NT2/D1 (cell line): ENCODE measurements at places on chromosomes 6 and 20.

DNA sequence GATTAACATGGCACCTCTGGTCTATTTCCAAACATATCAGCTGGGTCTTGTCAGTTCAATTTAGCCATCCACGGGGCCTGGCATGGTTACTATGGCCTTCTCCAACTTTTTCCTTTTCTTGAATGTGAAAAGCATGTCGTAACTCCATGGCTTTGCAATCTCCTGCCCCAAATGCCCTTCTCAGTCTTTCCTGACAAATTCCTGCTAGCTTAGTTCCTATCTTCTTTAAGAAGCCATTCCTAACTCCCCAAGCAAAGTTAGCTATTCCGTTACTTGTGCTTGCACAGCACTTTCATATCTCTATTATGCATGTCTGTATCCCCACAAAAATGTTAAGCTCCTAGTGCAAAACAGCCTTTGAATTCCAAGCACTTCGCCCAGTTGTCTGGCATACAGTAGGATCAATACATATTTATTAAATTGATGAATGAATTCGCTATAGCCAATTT lies 105.6 kb downstream of the AIG1 start:
- no peak for DNase-seq

DNA sequence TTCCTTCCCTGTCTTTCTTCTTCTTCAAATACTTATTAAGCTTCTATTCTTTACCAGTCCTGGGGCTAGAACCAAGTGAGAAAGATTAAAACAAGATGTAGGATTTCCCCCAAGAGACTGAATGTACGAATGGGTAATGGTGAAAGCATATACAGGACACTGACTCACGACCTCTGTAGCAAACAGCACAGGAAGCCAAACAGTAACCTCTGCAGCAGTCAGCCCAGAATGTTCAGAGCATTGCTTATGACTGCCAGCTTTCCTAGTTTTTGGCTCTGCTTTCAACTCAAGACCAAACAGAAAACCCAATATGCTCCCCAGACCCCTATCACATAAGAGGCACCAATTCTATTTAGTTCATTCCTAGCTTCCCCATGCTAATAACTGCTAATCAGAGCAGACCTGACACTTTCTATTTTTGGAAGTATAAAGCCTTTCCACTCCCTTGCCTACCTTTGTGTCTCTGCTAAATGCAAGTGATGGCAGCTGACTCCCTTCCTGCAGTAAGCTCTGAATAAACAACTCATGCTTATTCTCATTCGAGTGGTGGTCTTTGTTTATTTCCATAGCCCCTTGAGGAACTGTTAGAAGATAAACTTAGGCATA lies 690.6 kb downstream of the EPM2A start:
- DNase-seq = no peak

DNA sequence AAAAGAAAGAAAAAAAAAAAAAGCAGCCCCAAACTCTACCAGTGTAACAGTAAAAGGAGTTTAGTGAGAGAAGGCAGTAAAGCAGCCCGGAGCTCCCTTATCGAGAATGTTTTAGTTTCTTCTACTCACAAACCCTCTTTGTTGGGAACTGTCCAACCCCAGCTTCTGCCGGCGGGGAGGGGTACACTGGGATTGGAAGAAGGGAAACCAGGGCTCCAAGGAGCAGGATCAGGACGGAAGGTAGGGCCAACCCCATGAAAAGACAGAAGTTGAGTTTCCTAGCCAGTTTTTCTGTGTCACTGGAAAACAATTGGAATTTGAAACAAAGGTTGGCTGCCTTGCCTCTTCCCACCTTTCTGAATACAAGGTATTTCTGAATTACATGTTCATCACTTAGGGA lies 66.0 kb downstream of the KIZ start:
- no peak for DNase-seq

DNA sequence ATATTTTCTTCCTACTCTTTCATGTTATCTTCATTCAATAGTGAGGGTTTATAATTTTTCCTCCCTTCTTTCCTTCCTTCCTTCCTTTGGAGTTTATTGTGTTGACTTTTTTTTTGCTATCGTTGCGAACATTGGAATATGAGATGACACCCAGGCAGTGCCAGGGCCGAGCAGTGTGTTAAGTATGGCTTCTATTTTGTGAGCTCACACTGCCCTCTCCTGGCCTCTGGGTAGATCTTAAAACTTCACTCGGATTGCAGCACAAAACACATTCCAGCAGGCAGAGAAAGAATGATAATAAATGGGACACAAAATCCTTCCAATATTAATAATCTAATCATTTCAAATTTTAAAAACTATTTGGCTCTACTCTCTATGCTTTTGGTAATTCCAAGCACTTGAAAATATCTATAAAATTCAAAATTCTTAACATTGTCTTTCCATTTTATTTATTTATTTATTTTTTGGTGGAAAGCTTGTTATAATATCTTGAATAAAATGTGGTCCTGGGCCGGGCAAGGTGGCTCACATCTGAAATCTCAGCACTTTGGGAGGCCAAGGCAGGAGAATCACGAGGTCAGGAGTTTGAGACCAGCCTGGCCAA lies 147.4 kb upstream of the OLIG3 start:
- peak; percentile 60 for DNase-seq

DNA sequence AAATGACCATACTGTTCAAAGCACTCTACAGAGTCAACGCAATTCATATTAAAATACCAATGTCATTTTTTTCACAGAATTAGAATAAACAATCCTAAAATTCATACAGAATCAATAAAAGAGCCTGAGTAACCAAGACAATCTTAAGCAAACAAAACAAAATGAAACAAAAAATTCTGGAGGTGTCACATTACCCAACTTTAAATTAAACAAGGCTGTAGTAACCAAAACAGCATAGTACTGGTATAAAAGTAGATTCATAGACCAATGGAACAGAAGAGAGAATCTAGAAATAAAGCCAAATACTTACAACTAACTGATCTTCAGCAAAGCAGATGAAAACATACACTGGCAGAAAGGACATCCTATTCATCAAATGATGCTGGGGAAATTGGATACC lies 346.9 kb upstream of the JAG1 start:
- DNase-seq = no peak

- DNase-seq = no peak
Measured at GRCh38 chr6:109450801-109451200, 4.8 kb downstream of the MICAL1 start.

- DNase-seq = no peak
Measured at GRCh38 chr20:17443131-17443858, 87.9 kb downstream of the BFSP1 start.

GRCh38 chr6:156107624-156108101 lies 652.0 kb upstream of the NOX3 start:
- DNase-seq = no peak

DNA sequence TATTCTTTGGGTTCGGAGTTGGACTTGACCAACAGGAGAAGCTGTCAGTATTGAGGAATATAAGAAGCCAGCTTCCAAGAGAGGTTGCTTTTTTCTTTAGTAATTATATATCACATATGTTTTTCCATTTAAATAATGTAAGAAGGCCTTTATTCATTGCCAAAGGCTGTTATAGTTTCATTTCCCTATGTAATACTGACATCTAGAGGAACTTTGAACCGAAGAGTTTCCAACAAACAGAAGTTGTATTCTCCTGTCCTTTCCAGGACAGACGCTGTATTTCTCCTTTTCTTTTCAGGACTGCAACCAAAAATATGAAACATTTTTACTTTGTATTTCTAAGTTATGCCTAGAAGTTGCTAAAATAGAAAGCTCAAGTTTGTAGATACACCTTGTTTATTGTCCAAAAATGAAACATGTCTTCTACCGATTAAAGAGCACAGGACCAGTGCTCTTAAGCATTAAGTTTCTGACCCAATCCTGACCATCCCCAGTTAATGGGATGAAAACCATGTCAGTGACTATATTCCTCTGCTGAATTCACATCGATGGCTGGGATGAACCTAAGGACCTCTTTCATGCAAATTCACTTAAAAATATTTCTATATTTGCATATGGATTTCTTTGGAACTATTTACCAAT lies 55.1 kb downstream of the MYLK4 start:
- no peak for DNase-seq

- no peak for DNase-seq
Measured at GRCh38 chr20:34525709-34526416, 9.6 kb downstream of the DYNLRB1 start.

GRCh38 chr6:166382933-166383801 lies at the start of gene MPC1:
MPC1 (minus strand) TSS chr6:166382940; CDS start chr6:166382876, 64 bp downstream.
- DNase-seq = peak; percentile 88

DNA sequence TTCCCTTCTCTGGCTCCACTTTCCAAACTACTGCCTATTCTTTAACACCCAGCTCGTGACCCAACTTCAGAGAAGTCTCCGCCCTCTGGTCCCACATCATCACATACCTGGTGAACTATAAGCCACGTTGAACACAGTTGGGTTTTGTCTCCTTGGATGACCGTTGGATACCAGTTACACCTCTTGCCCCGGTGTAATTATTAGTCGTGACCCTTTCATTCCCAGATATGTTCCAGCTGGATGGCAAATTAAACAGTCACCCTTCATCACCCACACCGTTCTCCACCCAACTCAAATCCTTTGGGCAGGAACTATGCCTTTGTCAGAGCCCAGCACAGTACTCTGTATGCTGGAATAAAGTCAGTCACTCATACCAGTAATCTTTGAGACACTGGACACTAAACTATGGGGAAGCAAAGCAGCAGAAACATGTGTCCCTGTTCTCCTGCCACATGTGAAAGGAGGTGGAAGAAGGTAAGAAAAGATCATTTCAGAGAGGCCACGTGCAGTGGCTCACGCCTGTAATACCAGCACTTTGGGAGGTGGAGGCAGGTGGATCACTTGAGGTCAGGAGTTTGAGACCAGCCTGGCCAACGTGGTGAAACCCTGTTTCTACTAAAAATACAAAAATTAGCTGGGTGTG lies 22.5 kb downstream of the PLAGL2 start:
- no peak for DNase-seq

- DNase-seq = no peak
Measured at GRCh38 chr20:37868851-37869333, 34.0 kb upstream of the VSTM2L start.

GRCh38 chr6:36122495-36123269 lies 7.6 kb upstream of the MAPK13 start:
- DNase-seq = no peak

GRCh38 chr6:100905067-100905466 lies 23.9 kb upstream of the ASCC3 start:
- no peak for DNase-seq

GRCh38 chr20:57281900-57282299 lies 15.5 kb upstream of the BMP7 start:
- DNase-seq = no peak

DNA sequence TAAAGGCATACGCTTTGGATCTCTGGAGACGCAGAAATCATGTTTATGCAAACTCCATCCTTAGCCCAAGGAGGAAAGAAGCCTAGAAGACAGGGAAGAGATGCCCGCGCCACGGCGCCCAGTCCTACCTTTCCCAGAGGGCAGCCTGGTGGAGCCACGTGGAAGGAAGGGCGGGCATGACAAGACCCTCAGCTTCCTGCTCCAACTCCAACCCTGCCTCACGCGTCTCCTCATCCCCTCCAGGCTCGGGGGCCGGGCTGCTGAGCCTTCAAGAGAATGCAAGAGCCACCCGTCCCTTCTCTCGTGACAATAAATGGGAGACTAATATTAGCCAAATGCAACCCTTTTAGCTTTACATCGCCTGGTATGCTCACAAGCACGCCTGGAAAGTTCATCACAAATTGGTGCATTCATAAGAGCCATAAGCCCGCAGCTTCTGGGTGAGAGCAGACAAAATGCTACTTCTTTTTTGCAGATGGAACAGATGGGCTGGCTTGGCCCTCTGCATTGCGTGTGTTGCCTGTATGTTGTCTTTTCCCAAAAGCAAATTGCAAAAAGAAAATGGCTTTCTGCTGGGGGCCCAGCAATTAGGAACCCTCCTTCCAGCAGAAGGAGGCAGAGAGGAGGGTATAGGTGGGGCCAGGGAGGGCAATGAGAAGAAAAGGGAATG lies 8.2 kb upstream of the NTSR1 start:
- DNase-seq = no peak

GRCh38 chr6:44120692-44121443 lies 6.4 kb downstream of the MRPL14 start:
- DNase-seq = no peak

DNA sequence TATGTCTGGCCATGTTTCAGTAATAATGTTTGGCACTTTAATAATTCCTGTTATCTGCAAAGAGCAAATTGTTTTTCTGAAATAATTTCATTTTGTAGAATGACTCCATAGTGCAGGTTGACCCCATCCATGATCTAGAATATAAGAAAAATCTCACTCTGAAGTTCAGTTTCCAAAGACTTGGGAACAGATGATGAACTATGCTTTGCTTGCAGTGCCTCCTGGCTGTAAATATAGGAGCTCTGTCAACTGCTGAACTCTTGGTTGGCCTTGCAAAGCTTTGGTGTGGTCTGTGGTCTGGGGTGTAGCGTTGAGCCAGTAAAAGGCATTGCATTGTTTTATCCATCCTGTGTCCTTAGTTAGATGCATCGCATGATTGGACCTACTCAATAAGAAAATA lies 104.0 kb downstream of the PLCB4 start:
- DNase-seq = no peak

DNA sequence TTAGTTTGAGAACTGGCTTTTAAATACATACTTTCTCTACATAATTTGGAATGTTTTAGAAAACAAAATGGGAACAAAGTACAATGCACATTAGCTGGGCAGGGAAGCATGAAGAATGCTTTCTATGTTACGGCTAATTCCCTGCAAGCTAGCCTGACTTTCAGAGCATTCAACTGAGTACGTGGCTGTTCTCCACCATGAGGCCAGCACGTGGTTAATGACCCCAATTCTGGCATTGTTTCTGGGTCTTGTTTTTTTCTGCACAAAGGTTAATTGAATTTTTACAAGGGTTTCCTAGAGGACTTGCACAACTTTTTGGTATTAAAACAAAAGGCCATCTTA lies 208.6 kb upstream of the AGPAT4 start:
- DNase-seq = no peak

- no peak for DNase-seq
Measured at GRCh38 chr6:43389730-43390295, 20.4 kb upstream of the ZNF318 start.

DNA sequence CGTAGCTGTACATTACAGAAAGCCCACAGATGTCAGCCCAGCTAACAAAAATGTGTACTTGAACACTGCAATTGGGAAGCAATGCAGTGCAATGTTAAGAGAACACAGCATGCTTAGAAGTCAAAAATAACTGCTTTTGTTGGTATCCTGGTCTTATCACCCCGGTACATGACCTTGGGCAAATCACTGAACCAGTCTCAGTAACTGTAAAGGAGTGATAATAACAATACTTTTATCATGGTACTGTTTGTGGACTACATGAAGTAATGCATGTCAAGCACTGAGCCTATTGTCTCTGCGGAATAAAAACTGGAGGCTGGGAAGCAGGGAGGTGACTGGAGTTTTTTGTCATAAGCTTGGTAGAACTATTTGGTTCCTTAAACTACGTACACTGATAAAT lies 44.7 kb upstream of the SPDEF start:
- no peak for DNase-seq

DNA sequence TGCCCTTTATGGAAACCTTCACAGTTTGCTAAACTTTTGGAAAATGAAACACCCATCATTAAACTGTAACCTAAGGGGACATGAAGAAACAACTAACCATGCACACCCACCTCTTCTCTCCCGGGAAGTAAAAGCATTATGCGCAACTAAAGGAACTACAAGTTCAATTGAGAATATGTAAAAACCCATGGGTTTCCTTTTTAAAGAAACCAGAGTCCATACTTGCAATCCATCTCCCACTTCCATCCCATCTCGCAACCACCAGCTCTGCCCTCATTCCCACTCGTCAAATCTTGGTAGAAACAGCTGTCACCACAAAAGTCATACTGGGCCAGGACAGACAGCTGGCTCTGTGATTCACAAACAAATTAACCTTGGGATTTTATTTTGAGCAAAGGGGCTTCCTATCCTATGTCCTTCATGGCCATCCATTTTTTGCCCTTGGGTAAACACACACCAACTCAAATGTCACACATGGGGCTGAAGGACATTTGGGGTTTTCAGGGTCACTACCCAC lies 81.5 kb downstream of the HAO1 start:
- no peak for DNase-seq
